ENCODE measurements at places on chromosomes 5 and 9.

- no peak for DNase-seq
Measured at GRCh38 chr5:173396311-173396993, 68.2 kb upstream of the STC2 start.

DNA sequence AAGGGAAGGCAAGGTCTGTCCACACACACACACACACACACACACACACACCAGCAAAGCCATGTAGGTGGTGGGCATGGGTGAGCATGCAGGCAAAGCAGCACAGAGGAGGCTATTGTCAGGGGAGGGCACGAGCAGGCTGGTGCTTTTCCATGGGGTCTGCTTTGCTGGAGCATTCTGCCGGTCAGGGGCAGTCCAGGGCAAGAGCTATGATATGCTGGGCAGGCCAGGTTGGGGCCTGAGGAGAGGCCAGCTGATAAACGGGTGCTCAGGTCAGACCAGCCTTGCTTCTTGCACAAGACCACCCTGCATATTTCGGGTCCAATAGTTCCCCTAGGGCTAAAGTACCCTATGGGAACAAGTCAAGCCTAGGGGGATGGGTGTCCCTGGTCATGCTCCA, 253.9 kb upstream of the DMAC1 start:
- no peak for DNase-seq

GRCh38 chr5:56517011-56517416, 283.9 kb upstream of the ANKRD55 start:
- no peak for DNase-seq

DNA sequence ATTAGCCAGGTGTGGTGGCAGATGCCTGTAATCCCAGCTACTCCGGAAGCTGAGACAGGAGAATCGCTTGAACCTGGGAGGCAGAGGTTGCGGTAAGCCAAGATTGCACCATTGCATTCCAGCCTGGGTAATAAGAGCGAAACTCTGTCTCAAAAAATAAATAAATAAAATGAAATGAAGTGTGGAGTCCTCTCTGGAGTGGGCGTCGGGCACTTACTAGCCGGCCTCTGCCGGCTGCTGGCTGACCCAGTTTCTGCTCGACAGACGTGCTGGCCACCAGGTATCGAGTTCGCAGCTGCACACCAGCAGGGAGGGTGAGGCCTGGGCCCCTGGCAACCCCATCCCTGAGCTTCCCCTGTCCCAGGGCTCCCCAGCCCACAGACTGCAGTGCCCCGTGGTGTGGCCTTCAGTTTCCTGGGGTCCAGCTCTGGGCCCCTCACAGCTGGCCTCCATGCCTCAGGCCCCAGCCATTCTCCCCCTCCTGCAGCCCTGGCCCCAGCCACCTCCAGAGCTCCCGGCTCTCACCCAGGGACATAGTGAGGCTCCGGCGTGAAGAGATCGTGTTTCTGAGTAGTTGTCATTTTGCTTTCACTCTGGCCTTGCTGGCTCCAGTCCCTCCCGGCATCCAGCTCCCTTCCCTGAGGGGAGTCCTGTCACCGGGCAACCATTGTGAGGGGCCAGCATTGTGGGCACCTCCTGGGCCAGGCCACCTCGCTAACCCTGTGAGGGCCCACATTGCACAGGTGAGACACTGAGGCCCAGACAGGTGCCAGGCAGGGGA, 3.8 kb upstream of the STPG3 start:
- no peak for DNase-seq

- no peak for DNase-seq
Measured at GRCh38 chr9:37984278-37984671, 80.3 kb upstream of the SLC25A51 start.

- no peak for DNase-seq
Measured at GRCh38 chr9:130738281-130738680, 44.7 kb downstream of the EXOSC2 start.

GRCh38 chr5:55547781-55548180, 13.0 kb upstream of the PLPP1 start:
- no peak for DNase-seq

Data from B cell (primary cell).